Fibroblast of skin of right biceps (primary cell): ENCODE measurements at places on chromosomes 11 and 22.

DNA sequence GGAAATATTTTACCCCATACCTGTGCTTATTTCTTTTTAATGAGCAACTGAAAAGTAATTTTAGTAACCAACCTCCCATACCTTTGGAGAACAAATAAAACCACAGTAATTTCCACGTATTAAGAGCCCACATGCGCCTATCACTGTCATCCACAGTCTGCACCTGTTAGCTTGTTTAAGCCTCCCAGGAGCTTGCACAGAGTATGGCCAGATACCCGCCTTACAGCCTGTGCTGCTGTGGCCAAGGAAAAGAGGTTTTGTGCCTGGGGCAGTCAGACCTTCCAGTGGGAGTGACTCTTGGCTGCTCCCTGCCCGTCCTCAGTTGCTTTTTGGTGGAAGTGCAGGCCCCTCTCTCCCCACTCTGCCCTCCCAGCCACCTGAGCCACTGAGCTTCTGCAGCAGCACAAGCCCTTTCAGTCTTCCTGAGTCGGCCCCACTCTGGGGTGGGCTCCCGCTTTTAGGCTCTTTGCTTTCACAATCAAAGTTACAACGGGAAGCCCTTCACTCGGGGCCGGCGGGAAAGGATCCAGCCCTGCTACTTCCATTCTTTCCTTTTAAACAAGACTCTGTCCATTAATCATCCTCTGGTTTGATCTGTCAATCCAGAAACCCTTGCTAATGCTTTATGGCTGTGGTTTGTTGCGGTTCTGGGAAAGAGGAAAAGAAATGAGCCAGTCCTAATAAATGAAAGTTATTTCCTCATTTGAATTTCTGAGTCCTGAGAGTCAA is 308.8 kb downstream of the TBC1D22A start:
- peak; percentile 55 for DNase-seq

DNA sequence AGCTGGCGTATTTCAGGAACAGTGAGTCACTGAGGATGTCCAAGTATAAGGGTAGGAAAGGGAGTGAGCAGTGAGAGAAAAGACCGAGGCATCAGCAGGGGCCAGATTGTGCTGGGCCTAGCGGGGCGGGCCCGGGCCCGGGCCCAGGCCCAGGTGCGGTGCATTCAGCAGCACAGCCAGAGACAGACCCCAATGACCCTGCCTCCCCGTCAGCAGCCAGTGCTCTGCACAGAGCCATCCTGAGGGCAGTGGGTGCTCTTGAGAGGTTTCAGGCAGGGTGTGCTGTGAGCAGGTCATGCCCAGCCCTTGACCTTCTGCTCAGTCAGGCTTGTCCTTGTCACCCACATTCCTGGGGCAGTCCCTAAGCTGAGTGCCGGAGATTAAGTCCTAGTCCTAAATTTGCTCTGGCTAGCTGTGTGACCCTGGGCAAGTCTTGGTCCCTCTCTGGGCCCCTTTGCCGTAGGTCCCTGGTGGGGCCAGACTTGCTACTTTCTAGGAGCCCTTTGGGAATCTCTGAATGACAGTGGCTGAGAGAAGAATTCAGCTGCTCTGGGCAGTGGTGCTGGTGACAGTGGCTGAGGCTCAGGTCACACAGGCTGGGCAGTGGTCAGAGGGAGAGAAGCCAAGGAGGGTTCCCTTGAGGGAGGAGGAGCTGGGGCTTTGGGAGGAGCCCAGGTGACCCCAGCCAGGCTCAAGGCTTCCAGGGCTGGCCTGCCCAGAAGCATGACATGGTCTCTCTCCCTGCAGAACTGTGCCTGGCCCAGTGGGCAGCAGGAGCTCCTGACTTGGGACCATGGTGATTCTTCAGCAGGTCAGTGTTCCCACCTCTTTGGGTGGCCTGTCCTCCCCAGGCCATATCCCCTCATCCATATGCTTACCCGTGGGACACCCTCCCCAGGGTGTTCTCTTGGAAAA is 2.1 kb downstream of the MYO7A start:
- DNase-seq = no peak

DNA sequence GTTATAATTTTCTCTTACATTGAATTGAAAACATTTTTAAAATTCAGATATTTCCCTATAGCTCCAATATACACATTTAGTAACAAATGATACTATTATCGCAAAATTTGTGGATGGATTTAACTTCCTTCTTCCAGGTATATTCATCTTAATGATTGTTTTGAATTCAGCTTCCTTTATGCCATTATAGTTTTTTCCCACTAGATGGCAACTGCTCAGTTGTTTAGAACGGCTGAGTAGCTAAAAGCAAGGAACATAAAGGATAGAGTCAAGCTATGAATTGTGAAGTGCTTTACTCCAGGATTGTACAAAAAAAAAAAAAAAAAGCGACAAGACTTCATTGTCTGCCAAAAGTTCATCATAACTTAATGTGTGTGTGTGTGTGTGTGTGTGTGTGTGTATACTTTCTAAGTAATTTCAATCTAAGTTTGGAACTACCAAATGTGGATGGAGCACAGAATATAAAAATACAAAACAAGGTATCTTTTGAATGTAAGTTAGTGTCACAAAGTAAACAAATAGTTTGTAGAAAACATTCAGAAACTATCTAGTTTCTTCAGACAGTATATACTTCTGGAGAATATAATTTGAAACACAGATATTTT is 846.4 kb downstream of the DLG2 start:
- DNase-seq = peak; percentile 30

GRCh38 chr11:6943131-6943530 is 16.9 kb downstream of the ZNF215 start:
- no peak for DNase-seq

DNA sequence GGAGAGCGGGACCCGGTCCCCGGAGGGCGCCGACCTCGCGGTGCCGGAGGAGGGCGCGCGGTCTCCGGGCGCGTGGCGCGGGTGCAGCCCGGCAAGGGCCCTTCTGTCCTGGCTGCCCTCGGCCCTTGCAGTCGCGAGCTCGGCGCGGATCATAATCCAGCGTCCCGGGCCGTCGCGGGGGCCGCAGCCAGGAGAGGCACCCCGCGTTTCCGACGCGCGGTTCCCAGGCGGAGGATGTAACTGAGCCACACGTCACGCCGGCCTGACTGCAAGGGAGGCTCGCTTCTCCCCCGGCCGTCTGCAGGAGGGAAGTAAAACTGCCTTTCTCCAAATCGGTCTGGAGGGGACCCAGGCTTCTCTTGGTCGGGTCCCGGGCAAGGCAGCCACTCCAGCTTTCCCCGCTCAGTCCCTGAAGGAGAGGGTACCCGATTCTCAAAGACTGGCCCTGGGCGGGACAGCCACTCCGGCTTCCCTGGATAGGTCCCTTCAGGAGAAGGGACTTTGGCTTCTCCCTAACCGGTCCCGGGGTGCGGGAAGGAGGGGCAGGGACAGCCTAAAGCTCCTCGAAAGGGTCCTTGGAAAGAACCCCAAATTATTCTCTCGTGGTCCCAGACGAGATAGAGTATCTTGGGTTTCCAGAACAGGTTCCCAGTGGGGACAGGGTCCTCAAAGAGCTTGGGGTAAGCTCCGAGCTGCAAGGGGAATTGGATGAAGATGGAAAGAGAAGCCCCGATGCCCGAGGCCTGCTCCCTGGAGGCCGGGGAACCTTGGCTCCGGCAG is 836 bp downstream of the SPON1 start:
- DNase-seq = no peak

- no peak for DNase-seq
Observed at GRCh38 chr11:2590965-2591754, 108.6 kb downstream of the KCNQ1OT1 start.

DNA sequence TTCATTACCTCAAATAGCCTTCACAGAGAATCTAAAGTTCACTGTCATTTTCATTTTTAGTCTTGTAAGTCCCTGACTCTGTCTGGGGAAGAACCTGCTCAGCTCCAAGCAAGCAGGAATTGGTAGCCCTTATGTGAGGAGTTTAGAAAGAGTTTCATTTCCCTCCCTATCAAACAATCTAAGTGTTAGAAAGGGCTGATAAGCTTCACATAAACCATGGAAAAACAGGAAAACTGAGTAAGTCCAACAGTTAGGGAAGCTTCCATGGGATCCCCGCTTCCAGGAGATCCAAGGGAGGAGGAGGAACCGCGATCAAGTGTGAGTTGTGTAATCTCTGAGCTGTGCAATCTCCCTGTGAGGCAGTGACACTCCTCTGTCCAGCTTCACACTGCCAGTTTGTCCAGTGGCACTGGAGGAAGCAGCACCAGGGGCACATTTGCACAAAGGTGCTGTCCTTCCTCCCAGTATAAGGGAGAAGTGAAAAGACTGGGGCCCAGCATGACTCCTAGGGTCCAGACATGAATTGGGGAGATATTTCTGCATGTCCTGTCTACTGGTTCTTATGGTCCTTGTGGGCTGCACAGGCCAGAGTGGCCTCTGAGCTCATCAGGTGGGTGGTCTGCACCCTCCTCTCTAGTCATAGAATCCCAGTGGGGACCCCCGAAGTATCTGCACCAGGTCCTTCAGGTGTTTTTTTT is 4.3 kb downstream of the PRAME start:
- no peak for DNase-seq

- DNase-seq = no peak
Observed at GRCh38 chr11:3916962-3917361, 61.5 kb downstream of the STIM1 start.
